COR-L47 (cell line): ENCODE measurements at places on chromosomes 13 and 19.
A peak's percentile ranks its signal among the peaks of the same experiment; 100 is the strongest.

- no peak for DNase-seq
Measured at GRCh38 chr19:50344661-50345318, 15.6 kb upstream of the KCNC3 start.

GRCh38 chr19:1270213-1270853 lies 1.2 kb downstream of the CIRBP start:
- DNase-seq = no peak

DNA sequence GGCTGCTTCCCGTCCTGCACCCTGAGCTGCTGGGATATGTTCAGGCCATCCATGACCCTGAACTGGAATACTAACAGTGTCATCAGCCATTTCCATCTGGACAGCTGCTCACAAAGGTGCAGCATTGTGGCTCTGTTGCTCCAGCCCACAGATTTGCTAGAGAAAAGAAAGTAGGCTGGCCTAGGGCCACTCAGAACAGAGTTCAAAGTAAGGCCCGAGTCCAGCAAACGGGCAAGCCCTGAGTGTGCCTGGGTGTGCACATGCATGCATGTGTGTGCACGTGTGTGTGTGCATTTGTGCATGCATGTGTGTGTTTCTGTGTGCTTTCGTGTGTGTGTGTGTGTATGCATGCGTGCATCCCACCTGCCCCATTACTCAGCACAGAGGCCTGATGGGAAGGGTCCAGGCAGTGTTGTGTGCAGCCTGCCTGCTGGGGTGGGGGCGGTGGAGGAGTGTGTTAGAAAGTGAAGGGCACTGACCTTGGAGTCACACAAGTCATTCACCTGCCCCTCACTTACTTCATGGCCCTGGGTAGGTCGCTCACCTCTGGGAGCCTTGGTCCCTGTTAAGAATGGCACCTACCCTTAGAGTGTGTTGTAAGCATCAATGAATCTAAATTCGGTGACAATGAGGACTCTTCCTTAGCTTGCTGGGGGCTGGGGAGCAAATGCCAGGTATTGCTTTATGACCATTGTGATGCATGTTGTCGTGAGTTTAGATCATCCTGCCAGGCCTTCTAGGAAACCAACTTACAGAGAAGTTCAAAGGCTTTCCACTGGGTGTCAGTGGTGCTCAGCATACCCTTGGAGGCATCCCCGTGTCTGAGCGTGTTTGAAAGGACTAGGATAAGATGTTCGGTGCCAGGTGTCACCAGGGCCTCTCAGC lies 53.2 kb downstream of the GPR12 start:
- peak; percentile 75 for DNase-seq

DNA sequence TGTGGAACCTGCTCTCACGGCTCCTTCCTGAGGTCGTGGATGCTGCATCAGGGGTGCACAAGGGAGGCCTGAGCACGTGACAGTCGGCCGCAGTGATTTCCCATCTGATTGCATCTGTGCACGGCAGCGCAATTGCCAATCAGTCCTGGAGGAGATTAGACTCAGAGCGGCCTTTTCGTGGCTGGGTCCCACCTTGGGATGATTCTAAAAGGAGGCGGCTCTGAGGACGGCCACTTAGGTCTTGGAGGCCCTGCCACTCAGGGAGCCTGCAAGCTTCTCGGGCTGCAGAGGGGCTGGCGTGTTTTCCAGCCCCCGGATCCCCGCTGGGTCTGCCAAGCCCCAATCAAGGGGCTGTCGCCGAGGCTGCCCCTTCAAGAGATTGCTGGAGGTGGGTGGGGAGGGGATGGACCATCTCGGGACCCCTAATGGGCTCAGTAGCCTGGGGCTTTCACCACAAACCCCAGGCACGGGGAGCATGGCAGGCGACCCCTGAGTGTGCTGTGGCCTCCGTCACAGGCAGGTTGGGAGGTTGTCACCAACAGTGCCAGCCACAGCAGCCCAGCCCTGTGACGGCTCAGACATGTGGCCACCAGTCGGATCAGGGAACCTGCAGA lies 51.6 kb downstream of the SOX1 start:
- no peak for DNase-seq

- DNase-seq = no peak
Measured at GRCh38 chr19:411723-412355, 2.9 kb upstream of the C2CD4C start.

DNA sequence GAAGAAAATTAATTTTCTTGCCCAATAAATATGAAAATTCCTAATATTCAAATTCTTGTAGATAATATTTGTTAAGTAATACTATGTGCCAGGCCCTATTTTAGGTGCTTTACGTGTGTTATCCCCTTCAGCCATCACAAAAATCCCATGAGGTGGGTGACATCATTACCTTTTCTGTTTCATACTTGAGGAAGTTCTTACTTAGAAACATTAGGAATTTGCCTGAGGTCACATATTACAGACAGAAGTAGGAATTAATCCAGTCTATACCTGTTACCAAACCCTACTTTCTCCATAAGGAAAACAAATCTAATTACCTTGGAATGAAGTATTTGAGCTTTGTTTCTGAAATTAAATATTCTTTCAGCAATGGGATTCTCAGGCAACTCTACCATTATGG lies 336.1 kb downstream of the GPC6 start:
- DNase-seq = no peak

DNA sequence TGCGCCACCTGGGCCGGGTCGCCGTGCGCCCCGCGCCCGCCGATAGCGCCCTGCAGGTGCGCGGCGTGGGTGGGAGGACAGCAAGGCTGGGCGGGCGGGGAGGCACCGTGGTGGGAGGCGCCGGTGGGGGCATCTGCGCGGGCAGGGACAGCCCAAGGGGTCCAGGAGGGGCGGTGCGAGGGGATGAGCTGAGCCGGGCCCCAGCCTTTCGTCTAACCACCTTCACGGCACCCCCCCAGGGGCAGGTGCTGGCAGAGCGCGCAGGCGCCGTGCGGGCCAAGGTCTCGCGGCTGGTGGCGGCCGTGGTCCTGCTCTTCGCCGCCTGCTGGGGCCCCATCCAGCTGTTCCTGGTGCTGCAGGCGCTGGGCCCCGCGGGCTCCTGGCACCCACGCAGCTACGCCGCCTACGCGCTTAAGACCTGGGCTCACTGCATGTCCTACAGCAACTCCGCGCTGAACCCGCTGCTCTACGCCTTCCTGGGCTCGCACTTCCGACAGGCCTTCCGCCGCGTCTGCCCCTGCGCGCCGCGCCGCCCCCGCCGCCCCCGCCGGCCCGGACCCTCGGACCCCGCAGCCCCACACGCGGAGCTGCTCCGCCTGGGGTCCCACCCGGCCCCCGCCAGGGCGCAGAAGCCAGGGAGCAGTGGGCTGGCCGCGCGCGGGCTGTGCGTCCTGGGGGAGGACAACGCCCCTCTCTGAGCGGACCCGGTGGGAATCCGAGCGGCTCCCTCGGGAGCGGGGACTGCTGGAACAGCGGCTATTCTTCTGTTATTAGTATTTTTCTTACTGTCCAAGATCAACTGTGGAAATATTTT lies 3.1 kb downstream of the KISS1R start:
- peak; percentile 91 for DNase-seq

- DNase-seq = no peak
Measured at GRCh38 chr13:97130190-97130589, 91.9 kb upstream of the MBNL2 start.

GRCh38 chr13:34587576-34587975 lies 354.5 kb upstream of the NBEA start:
- DNase-seq = peak; percentile 20

GRCh38 chr19:480016-480855 lies 16.1 kb upstream of the MADCAM1 start:
- peak; percentile 32 for DNase-seq
